ENCODE measurements at places on chromosomes 6 and 20. TPM values are rescaled to one million over a fixed set of nuclear protein-coding genes. Genes with fewer than 3 reads are reported as not detected.

Gene ITPA
- total RNA-seq, result 103 TPM

Gene PPIL6
- not detected for total RNA-seq

Gene TRIM26
- total RNA-seq, result 60.1 TPM

Gene TSBP1
- not detected for total RNA-seq

Data from activated CD4-positive, alpha-beta T cell treated with anti-CD3 and anti-CD28 coated beads, Interleukin-2, amount 10 ng/mL, durations not matched to agents 24 days and 14 days (primary cell).